Activated CD4-positive, alpha-beta T cell treated with anti-CD3 and anti-CD28 coated beads for 24 hours (primary cell): ENCODE measurements at places on chromosomes 6 and 20.
A peak's percentile ranks its signal among the peaks of the same experiment; 100 is the strongest.

DNA sequence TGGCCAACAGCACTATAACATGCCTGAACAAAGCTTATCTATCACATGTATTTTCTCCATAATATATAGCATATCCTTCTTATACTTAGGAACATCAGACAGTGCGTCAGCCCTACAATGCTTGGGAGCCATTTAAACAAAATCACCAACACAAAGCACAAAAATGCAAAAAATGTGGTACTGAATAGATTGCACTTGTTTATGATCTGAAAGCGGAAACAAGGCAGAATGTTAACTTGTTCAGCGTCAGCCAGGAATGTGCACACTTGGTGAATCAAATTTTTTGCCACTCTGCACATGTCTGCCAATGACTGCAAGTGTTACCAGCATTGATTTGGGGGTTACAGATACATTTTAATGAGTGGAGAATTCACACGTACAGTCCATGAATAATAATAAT is 14.8 kb downstream of the SLC35A1 start:
- no peak for DNase-seq

GRCh38 chr20:53001498-53002301 is 29.5 kb downstream of the TSHZ2 start:
- no peak for DNase-seq

- DNase-seq: no peak
Observed at GRCh38 chr6:32396028-32396427, 11.0 kb downstream of the BTNL2 start.

GRCh38 chr6:44614396-44614795 is 226.9 kb downstream of the CDC5L start:
- DNase-seq: no peak

DNA sequence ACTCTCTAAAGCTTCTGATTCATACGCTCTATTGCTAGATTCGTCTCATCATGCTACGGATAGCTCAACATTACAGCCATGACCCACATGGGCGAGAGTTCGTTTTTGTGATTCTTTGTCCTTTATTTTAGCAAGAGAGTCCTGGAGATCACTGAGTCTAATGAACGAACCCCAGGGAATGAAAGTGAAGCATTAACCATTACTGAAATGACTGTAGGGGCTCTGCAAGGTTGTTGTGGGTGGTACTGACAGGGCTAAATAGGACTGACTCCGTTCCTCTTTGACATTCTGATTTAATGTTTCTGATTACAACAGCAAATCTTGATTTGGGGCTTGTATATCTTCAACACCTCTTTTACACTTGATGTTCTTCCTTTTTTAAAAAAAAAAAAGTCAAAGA is 13.7 kb upstream of the RTF2 start:
- no peak for DNase-seq

- no peak for DNase-seq
Observed at GRCh38 chr20:37137547-37137946, 41.6 kb upstream of the RPN2 start.

DNA sequence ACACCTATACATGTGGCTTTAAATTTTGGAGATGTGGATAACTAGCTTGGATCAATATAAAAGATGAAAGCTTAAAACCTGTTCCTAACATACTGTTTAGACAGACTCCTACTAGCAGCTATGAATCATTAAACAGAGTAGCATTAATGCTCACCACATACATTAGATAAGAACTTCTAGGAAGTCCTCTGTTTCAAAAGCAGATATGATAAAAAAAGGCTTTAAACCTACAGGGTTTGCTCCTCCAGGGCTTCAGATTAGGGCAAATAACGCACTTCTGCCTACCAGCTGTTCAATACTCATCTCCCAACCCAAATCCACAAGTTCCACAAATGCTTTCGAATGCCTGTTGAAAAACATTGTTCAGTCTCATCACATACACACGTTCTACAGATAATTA is 1.5 kb downstream of the REPS1 start:
- no peak for DNase-seq

GRCh38 chr6:35096129-35096862 is 44.8 kb downstream of the TCP11 start:
- no peak for DNase-seq

- DNase-seq: no peak
Observed at GRCh38 chr6:44556046-44556445, 168.5 kb downstream of the CDC5L start.

DNA sequence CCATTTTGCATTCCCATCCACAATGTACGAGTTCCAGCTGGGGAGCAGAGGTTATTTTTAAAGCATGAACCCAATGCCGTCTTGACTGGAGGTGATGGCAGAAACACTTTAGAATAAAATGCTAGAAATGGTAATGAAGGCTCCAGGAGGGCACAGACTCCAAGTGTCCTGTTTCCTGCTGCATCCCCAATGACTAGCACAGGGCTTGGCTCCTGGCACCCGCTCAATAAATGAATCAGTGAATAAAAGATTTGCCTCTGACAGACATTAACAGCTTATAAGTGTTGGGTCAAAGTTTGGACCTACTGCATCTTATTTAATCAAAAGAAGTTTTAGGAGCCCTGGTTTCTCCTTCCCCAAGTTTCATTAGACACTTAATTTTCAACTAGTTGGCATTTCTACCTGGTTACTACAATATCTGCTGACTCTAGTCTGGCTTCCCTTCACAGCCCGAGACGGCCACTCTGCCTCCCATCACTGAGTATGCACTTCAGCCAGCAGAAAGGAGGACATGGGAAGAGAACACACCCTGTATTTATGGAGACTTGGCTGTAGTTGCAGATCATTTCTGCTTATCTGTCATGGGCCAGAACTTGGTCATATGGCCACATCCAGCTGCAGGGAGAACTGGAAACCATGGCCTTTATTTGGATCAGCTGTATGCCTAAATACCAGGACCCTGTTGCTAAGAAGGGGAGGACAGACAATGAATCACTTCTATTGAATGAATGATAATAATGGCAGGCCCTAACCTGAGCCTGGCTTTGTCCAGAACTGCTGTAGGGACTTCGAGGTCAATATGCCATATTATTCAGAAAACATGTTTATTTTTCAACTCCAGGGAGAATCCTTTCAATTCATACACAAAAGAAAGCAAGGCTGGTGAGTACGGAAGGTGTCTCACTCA is 63.1 kb downstream of the TTI1 start:
- DNase-seq: no peak

DNA sequence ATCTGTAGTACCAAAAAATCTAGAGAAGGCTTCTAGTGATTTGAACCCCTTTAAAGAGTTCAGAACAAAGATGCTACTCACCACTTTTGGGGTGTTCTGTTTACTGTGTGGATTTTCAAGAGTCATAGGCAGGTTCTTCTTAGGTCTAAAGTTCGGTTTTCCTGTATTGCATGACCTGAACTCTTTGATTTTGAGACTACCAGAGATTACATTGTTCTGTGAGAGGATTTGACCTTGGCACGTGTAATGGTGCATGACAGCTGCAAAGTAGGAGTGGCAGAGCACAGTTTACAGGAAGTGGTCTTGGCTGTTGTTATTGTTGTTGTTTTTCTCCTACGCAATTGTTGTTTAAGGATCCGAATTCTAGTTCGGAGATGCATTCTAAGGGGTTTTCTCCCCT is 592.7 kb downstream of the EPHA7 start:
- DNase-seq: no peak

- no peak for DNase-seq
Observed at GRCh38 chr6:52547647-52548352, 29.1 kb downstream of the TRAM2 start.

DNA sequence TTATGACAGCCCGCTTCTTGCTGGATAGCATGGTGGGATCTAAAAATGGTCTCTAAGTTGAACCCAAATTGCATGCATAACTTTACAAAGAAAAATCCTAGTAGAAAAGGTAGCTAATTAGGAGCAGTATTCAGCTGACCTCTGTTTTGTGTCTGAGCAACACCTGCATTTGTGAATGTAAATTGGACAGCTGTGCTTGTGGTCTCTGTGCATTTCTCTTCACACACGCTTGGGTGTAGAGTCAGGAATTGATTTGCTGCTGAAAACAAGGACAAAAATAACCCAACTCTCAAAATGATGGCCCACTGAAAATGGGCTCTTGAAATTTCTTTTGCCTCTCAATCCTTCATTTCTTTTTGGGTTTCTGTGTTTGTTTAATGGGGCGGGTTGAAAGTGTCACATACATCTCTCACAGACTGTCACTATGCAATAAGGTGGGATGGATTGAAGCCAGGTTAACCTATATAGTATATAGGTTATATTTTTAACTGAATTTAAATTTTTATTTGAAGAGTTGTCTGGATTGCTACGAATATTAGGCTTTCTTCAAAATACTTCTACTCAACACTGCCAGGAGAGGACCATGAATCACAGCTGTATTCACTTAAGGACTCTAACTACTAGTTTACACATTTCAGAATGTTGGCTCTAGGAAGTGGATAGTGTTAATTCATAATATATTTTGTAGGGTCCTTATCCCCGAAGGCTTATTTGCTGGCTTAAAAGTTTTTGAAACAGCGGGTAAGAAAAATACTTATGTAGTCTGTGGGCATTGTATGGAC is 46.5 kb downstream of the SOBP start:
- no peak for DNase-seq

GRCh38 chr6:113934101-113934500 is 36.8 kb downstream of the HDAC2 start:
- no peak for DNase-seq

DNA sequence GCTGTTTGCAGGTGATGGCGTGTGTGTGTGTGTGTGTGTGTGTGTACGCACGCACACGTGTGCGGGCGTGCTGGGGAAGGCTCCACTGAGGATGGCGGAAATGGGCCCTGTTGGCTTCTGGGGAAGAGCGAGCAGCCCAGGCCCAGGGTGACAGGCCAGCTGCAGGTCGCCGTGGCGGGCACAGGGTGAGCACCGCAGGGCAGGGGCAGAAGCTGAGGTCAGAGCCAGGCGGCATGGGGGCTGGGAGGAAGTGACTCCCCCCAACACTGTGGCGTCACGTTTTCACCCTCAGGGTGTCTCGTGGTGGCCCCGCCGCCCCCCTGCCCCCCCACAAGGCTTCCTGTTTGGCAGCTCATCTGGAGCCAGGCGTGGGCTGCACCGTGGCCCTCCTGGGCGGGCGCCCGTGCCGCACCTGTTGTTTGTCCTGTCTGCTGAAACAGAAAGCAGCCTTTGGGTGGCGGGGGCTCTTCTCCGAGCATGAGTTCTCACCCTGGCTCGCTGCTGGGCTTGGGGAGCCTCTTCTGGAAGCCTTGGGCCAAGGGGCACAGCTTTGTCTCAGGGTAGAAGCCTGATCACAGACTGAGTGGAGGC is 7.1 kb downstream of the RBM38 start:
- DNase-seq: peak; percentile 62

GRCh38 chr6:16700202-16700915 is 60.9 kb downstream of the ATXN1 start:
- no peak for DNase-seq

DNA sequence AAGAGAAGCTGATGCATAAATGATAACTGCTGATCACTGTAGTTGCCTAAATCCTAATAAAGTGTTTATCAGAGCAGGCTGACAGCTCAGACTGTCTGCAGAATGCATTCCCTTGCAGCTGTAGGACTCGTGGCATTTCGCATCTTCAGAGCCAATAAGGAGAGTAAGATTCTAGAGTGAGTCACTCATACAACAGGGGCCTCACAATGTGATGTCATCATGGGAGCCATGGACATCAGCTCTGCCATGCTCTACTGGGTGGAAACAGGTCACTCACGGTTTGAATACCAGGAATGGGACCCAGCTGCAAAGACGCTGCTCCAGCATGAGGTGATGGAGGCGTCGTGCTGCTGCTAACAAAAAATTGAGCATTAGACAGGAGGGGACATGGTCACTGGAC is 7.4 kb downstream of the FAM209B start:
- no peak for DNase-seq

DNA sequence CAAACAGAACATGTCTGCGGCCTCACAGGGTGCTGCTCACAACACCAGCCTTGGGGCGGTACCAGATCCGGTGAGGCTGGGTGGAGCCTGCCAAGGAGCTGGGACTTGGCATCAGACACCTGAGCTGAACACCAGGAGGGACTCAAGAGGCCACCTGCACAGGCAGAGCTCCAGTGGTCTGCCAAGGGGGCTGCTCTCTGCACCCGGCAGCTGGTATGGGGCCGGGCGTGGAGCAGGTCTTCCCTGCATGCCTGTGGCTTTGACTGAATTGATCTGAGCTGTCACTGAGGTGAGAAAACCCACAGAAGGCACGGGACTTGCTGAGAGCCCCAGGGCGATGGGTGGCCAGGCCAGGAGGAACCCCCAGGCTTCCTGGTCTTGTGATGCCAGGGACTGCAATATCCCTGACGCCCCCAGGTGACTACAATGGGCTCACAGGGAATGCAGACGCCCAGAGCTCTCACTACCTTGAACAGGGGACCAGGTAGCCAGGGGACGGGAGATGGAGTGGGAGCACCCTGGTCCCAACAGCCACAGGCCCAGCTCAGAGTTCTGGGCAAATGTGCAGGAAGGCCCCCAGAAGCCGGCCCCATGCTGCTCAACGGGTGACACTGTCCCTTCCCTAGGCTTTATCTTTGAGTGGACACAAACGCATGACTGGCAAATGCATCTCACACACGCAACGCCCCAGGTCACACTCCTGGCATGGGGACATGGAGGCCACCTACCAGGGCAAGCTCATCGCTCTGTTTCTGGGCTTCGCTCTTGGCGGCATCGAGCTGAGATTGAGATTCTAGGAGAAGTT is 48.2 kb downstream of the DSTN start:
- no peak for DNase-seq

DNA sequence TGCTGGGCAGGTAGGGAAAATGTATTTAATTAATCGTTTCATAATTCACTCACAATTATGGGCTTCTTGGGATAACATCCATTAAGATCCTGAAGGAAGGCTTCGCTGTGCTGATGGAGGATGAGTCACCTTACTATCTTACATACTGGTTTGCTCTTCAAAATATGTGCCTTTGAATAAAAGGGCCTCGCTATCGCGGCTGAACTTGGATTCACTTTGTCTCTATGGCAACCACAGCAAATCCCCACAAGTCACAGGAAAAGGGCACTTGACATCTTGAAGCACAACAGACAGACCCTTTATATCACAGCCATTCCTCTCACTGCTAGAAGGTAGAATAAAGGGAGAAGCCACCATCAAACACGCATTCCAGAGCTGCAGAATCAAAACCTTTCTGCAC is 141.3 kb upstream of the MYLIP start:
- DNase-seq: no peak

DNA sequence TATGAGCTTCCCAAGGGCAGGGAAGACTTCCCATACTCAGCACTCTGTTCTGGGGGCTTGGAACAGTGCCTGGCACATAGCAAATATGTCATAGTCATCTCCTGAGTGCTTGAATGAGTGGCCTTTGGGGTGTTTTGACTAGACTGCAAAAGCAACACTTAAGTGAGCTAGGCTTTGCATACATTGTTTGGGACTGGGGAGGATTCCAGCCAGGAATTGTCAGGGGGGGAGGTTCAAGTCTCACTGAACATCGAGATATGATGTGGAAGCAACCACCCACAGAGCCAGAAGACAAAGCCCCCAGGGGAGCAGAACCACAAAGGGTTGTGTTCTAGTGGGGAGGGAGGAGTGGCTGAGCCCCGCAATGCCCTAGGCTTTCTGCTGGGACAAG is 98.4 kb downstream of the SYCP2 start:
- DNase-seq: no peak

- DNase-seq: no peak
Observed at GRCh38 chr6:122696853-122697252, 82.7 kb upstream of the FABP7 start.

- no peak for DNase-seq
Observed at GRCh38 chr6:50848989-50849795, 30.5 kb downstream of the TFAP2B start.
